ENCODE measurements at places on chromosomes 11 and 22. TPM values are rescaled to one million over a fixed set of nuclear protein-coding genes. Genes with fewer than 3 reads are reported as not detected.

Gene HBG2
- total RNA-seq, result not detected

DNA sequence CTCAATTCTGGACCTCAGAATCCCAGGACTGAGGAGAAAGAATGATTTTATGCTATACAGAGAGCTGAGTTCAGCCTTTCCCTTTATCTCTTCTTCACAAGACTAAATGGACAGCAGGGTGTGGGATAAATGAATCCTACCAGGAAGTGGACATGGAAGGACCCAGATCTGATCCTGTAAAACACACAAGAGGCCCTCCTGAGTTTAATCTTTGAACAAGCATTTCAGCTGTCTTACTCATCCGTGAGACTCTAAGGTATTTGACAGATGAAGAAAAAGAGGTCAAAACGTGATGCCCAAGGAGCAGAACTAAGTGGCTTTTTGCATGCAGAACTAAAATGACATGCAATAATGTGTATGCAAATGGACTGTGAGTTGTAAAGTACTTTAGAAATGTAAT, 511.3 kb downstream of the DLG2 start:
- no peak for DNase-seq

Gene NEFH
- 0.95 TPM for total RNA-seq

Gene MPPED2
- 2.8 TPM for total RNA-seq

DNA sequence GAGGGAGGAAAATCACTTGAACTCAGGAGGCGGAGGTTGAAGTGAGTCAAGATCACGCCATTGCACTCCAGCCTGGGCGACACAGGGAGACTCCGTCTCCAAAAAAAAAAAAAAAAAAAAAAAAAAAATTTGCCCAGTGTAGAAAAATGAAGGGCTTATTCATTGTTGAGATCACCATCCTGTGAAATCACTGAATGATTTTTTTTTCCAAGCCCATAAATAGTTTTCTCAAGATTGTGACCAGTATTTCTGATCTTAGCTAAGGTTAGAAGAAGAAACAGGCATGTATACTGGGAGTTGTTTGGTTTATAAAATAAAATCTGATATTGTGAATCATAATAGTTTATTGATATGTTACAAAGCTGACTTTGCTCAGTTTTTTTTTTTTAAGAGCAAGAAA, 269.4 kb downstream of the CADM1 start:
- DNase-seq, result no peak

GRCh38 chr11:126378763-126379162, 23.3 kb downstream of the ST3GAL4 start:
- DNase-seq, result no peak

Gene CNGA4
- total RNA-seq, result not detected

Gene FOLR1
- 7.6 TPM for total RNA-seq

GRCh38 chr11:115185931-115186330, 318.3 kb downstream of the CADM1 start:
- DNase-seq, result no peak

Gene RIMBP3C
- total RNA-seq, result not detected

DNA sequence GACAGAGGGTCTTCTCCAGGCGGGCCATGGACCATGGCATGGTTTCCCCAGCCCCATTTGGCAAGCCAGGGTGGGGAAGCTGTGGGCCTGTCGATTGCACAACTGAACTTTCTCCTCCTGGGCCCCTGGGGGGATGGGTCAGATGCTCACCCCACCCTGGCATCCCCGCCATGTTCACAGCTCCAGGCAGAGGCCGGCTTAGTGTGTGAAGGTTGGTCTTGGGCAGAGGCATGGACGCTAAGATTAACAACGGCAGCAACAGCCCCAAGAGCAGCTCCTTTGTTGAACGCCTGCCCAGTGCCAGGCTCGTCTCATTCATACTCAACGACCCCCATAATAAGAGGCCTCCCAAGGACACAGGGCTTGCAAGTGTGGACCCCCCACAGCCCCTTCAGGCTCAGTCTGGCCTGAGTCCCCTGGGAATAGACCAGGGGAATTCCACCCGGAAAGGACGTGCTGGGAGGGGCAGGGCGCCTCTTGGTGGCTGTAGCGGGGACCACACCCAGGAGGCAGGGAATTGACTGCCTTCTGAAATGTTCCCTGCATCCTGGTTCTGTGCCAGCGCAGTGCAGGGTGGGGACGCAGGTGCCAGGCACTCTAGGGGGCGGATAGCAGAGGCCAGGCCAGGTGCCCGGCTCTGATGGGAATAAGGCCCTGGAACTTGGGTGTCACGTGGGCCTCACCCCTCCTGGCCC, 8.3 kb downstream of the TSPO start:
- DNase-seq, result no peak

Data from esophagus squamous epithelium (tissue), 5 donors.